ENCODE measurements at places on chromosomes 3 and 15.

DNA sequence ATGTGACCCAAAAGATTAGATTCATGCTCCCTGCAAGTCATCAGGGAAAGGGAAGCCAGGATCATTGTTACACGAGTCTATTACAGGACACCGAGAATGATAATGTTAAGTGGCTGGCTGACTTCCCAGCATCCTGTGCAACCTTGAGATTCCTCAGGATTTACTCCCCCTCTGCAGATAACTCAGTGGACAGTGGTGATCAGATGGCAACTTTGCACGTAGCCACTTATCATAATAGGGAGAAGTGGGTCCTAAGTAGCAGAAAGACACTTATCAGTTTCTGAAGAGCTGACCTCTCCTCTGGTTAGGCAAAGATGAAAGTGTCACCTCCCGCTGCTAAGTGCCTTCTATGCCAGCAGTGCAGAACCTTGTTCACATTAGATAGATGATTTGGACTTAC lies 6.7 kb upstream of the TMPRSS7 start:
- DNase-seq: no peak

GRCh38 chr3:45654397-45654944 lies 34.7 kb upstream of the SACM1L start:
- no peak for DNase-seq

DNA sequence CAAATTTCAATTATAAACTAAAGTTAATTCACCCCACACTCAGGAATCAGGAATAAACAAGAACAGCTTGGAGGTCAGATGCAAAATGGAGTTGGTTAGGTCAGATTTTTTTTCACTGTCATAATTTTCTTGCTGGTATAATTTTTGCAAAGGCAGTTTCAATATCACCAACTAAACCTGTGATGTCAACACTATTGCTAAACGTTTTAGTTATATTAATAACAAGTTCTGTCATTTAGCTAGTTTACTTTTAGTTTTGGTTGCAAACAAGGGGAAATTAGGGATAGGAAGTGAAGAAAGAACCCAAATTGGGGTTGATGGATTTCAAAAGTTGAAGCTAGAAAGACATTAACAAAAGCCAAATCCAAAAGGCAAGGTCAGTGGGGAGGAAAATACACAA lies 4.6 kb upstream of the CPB1 start:
- DNase-seq: no peak

DNA sequence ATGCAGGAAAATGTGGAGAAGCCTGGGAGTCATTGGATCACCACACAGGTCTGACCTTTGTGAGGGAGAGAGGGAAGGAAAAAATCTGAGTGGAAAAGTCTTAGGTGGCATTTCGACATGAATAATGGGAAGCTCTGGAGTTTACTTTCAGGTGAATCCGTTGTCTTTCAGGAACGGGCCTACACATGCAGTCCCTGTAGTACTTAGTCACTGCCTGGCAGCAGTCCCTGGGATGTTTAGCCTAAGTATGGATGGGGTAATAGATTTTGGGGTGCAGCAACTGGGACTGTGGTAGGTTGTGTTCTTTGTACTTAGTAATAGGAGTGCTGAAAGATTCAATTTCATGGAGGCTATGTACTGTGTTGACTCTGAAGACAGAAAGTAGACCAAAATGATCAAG lies 227.5 kb upstream of the EPHA3 start:
- DNase-seq: no peak

- no peak for DNase-seq
Observed at GRCh38 chr15:59256482-59256881, 49.8 kb downstream of the LDHAL6B start.

DNA sequence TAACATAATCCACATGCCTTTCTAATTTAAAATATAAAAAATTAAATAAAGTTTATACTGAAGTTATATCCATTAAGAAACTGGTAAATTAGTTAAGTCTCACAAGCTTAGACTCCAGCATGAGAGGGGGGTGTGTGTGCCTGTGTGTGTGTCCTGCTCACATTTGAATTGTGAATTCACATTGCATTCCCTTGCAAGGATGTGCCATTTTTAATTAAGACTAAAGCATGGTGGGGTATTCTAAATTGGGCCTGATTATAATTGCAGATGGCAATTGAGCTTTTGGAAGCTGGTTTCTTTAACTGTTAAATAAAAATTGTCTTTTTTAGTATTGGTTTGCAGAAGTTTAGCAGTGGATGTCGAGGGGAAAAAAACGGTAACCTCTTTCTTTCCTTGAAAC lies 56.9 kb downstream of the PTPRG start:
- DNase-seq: no peak

DNA sequence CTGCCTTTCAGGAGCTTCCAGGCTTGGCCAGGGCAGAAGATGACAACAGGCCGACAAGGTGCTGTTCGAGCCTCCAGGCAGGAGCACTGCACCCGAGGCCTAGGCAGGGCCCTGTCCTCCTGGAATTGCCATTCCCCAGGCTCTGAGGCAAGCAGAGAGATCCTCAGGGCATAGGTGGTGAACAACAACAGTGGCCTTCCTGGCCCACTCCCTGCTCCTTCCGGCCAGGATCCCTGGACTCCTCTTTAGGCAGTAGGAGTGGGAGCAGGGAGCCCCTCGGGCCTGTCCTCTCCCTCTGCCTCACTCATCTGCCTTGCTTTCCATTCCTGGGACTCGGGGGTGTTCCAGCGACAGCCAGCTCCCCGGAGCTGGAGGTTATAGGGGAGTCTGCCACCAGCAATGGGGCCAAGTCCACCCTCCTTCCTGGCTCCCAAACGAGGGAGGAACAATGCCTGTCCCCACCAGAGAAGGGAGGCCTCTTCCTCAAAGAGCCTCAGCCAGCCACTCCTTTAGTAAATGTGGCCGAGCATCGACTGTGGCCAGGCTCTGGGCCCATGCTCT lies 135.0 kb downstream of the NUP210 start:
- DNase-seq: no peak

DNA sequence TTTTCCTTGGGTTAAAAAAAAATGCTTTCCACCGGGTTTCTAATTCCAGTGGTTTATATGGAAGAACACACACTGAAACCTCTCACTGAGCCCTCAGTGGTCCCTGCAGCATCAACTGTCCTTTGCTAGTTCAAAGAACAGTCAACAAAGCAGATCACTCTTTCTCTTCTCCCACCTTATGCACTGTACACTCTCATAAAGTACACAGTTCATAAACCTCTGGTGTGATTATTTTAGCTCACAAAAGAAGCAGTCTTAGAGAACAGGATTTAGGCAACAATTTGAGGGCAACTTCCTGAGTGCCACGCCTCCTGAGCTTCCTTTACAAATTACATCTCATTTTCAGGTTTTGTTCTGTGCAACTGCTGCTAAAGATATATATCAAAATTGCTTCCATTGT lies 728.4 kb upstream of the GOLIM4 start:
- no peak for DNase-seq

DNA sequence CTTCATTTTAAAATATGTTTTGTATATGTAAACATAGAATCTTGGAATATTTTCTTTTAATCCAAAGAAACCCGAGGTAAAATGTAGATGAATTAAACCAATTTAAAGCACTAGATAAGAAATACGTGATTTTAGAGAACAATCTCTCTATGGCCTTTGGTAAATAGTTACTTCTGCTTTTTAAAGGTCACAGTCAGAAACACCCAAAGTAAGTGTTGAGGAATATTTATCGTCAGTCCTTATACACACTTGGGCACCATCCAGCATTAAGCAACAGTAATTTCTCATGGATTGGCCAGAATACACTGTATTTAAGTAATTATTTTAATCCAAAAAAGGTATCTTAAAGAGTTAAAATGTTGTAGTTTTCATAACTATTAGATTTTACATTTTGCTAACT lies 713.2 kb downstream of the NLGN1 start:
- no peak for DNase-seq

DNA sequence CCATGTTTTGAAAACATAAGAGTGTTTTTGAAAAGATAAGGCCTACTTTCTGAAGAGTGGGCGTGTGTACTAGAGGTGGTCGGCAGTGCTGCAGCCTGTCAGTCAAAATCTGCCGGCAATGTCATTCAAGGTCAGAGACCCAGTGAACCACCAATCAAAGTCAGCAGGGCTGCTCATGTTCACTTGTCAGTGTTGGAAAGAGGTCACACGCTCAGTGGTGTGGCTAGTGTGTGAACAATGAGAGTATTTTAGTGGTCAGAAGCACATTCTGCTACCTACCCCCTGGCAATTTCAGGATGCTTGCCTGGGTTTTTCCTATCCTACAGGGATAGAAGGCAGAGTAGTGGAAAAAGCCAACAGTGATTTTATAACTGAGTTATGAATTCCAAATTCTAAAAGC lies 278.5 kb upstream of the ONECUT1 start:
- DNase-seq: no peak

DNA sequence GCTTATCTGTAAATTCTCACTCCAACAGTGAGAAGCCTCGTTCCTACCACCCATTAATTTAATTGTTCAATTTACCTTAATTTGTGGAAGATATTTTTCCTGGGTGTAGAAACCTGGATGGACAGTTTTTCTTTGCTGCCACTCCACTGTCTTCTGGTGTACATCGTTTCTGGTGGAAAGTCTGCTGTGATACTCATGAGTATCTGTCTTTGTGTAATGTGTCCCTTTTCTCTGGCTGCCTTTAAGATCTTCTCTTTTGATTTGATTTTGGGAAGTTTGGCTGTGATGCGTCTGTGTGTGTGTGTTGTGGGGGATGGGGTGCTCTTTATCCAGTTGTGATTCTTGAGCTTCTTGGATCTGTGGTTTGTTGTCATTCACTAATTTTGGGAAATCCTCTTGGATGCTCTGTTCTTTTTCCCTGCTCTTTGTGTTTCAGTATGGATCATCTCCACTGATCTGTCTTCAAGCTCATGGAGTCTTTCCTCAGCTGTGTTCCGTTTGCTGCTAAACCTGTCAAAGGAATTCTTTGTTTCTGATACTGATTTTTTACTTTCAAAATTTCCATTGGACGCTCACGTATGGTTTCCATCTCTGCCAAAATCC lies 42.2 kb upstream of the NR2C2 start:
- no peak for DNase-seq

DNA sequence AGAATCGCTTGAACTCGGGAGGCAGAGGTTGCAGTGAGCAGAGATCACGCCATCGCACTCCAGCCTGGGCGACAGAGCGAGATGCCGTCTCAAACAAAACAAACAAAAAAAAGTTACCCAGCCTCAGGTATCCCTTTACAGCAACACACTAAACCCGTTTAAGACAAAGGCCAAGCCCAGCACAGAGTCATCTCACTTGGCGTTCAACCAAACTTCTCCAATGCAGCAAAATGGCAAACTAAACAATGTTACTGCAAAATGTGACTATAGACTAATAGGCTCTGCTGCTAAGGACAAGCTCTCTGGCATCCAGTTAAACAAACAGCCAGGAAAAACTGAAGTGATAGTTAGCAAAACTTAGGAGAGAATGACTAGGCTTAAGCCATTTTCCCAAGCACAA lies 6.4 kb upstream of the FAM219B start:
- DNase-seq: no peak

DNA sequence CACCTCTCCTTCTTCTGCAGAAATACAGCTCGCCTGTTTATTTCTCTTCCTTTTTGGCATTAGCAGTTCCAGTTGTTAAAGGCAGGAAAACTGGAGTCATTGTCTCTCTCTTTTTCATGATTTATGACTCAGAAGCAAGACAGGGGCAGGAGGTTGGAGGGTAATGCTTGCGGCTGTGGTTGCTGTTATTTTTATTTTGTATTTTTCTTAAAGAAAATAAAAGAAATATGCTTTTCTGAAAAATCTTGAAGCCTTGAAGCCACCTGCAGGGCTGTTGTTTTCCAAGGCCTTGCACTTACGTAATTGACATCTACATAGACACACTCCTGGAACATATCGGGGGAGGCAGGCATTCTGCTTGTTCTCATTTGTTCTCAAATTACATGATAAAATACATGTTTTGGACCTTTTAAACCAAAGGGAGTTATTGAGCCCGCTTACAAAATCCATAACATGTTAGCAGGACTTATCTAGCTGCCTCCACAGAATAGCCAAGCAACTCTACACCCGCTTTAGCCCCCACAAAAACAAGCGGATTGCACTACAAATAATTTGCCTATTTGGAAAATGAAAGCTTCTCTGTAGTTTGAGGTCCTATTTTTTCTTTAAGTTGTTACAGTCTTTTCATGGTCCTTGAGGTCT lies 1004.6 kb upstream of the NR2F2 start:
- DNase-seq: no peak
